ENCODE measurements at places on chromosomes 2 and 18.

GRCh38 chr2:196233805-196234475 is 62.6 kb upstream of the STK17B start:
- no peaks in the 10 kb centered on the region for H3K27me3 ChIP-seq
- H3K4me3 ChIP-seq, result no peak overlapping the region
- H3K36me3 ChIP-seq, result no peaks in the 10 kb centered on the region
- no peaks in the 10 kb centered on the region for H3K4me1 ChIP-seq
- DNase-seq, result no peak
- H3K27ac ChIP-seq, result no peak overlapping the region

GRCh38 chr2:175871331-175872004 is 130.6 kb downstream of the LNPK start:
- H3K4me3 ChIP-seq, result no peak overlapping the region
- H3K27me3 ChIP-seq, result no peaks in the 10 kb centered on the region
- H3K4me1 ChIP-seq, result no peaks in the 10 kb centered on the region
- H3K27ac ChIP-seq, result no peak overlapping the region

GRCh38 chr2:194116861-194117260 is 1540.2 kb upstream of the SLC39A10 start:
- no peak overlapping the region for H3K27ac ChIP-seq
- no peaks in the 10 kb centered on the region for H3K27me3 ChIP-seq
- no peak overlapping the region for H3K4me3 ChIP-seq
- no peaks in the 10 kb centered on the region for H3K36me3 ChIP-seq

DNA sequence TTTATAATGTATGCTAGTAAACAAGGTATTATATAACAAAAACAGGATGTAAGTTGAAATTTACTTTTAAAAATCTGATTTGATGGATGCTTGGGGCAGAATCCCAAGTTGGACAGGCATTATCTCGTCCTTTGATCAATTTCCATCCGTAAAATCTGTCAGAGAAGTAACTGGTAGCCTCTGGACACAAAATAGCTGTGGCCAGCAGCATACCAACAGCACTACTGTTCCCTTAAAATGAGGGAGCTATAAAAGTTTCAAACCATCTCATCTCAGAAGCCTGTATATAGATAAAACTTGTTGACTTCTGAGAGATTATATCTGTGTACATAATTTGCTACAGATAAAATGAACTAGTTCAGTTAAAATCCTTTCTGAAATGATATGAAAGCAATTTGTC is 14.7 kb upstream of the METAP1D start:
- no peaks in the 10 kb centered on the region for H3K27me3 ChIP-seq
- DNase-seq, result no peak
- no peaks in the 10 kb centered on the region for H3K4me1 ChIP-seq

DNA sequence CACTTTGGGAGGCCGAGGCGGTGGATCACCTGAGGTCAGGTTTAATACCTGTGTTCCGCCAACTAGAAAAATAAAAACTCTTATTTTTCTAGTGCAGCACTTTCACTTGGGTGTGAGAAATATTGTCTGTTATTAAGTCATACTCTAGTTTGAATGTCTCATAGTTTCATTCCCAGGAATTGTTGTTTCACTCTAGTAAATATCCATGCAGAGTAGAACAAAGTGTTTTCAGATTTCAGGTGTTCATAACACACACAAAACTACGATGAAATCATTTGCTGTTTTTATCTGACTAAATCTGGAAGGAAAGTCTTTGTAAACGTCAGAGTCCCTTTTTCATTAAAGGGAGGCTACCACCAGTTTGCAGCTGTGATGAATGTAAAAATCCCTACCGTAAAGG is 4.0 kb downstream of the FAM117B start:
- DNase-seq, result no peak
- H3K4me3 ChIP-seq, result no peak overlapping the region
- H3K27me3 ChIP-seq, result no peaks in the 10 kb centered on the region
- H3K36me3 ChIP-seq, result no peaks in the 10 kb centered on the region
- H3K27ac ChIP-seq, result no peak overlapping the region
- H3K4me1 ChIP-seq, result no peaks in the 10 kb centered on the region

- no peaks in the 10 kb centered on the region for H3K4me1 ChIP-seq
- DNase-seq, result peak; percentile 73
- H3K36me3 ChIP-seq, result no peaks in the 10 kb centered on the region
- H3K27me3 ChIP-seq, result no peaks in the 10 kb centered on the region
- H3K4me3 ChIP-seq, result peak within 1 kb of the TSS; percentile 76
These were observed at the start of gene MFSD6 for GRCh38 chr2:190407662-190408537. MFSD6 (plus strand) TSS chr2:190408355; CDS start chr2:190436030, 27,675 bp downstream.

GRCh38 chr2:148023861-148024260 is 3.0 kb downstream of the MBD5 start:
- H3K27ac ChIP-seq, result no peak overlapping the region
- H3K27me3 ChIP-seq, result no peaks in the 10 kb centered on the region
- no peak for DNase-seq
- H3K4me1 ChIP-seq, result peaks cover 27% of the 10 kb centered on the region
- no peak overlapping the region for H3K4me3 ChIP-seq

DNA sequence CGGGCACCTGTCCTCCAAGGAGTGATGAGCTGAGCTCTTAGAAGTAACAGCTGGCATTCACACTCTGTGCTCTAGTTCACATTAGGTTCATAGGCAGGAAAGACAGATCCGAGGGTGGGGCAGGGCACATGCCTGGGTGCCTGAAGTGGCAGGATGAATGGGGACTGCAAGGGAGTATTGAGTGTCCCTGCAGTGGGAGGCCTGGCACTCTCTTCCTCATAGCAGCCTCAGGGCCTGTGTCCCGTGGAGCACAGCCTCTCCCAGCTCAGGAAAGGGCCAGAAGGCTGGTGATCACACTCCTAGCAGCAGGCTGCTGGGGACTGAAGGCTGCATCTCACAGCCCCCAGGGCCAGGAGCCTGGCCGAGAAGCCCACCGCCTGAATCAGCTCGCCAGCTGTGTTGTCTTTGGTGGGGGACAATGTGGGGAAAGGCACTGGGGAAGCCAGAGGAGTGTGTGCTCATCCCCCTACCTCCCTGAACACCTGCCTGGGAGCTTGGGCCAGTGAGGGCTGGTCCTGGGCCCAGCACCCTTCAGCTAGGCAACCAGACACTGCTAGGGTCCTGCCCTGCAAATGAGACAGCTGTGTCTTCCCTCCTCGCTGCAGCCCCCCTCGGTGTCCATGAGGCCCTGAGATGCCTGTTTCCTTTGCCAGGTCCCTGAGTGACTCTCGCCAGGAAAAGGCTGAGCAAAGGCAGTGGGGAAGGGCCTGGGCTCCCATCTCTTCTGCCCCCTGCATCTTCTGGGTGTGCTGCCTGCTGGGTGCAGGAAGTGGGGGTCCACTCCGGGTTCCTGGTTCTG is 48.2 kb upstream of the HS6ST1 start:
- peak; percentile 23 for DNase-seq
- H3K27ac ChIP-seq, result no peak overlapping the region
- H3K27me3 ChIP-seq, result no peaks in the 10 kb centered on the region
- H3K36me3 ChIP-seq, result no peaks in the 10 kb centered on the region

- H3K4me1 ChIP-seq, result no peaks in the 10 kb centered on the region
- no peak overlapping the region for H3K4me3 ChIP-seq
- H3K27ac ChIP-seq, result no peak overlapping the region
- no peak for DNase-seq
These were observed 443.1 kb downstream of the THSD7B start for GRCh38 chr2:137208431-137208891.

DNA sequence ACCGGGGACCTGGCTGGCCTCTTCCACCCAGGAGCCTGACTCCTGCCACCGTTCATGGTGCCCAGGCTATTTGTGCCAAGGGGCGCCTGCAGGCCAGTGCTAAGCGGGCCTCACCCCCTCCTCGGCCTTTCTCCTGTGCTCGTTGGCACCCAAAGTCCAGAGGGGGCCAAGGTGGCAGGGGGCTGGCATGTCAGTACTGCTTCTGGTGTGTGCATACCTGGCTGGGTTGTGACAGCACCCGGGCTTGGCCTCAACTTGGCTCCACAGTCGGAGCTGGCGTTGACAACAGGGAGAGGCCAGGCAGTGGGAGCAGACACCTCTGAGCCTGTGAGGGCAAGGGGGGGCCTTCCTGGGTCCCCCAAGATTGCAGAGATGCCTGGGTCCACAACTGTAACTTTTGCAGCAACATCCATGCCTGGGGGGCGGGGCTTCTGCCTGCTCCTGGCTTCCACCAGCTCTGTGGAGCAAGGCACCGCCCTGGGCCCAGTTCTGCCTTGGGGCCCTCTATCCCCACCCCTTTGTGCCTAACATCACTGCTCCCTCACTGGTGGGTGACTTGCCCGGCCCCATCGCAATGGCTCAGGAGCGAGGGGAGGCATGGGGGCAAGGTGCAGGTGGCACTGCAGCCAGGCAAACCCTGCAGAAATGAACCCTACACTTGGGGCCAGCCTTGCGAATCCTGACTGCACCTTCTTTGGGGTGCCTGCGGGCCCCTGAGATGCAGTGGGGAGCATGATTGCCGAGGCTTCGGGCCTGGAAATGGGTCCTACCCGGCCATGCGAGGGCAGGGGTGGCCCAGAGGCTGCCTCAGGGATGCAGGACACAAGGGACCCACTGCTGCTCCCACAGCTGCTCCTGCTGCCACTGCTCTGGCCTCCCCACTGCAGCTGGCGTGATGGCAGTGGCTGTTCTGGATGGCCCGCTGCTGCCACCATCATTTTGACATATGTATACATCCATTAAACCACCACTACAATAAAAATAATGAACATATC is 35.9 kb downstream of the PTPN4 start:
- no peaks in the 10 kb centered on the region for H3K27me3 ChIP-seq
- no peak overlapping the region for H3K27ac ChIP-seq
- no peak overlapping the region for H3K4me3 ChIP-seq

- no peaks in the 10 kb centered on the region for H3K4me1 ChIP-seq
- H3K27me3 ChIP-seq, result no peaks in the 10 kb centered on the region
- H3K4me3 ChIP-seq, result no peak overlapping the region
These were observed 304.9 kb downstream of the DSEL start for GRCh38 chr18:67211646-67212045.

GRCh38 chr18:28789502-28789901 is 612.6 kb upstream of the CDH2 start:
- H3K4me3 ChIP-seq, result no peak overlapping the region
- no peaks in the 10 kb centered on the region for H3K27me3 ChIP-seq
- DNase-seq, result no peak
- H3K27ac ChIP-seq, result no peak overlapping the region
- H3K36me3 ChIP-seq, result no peaks in the 10 kb centered on the region

DNA sequence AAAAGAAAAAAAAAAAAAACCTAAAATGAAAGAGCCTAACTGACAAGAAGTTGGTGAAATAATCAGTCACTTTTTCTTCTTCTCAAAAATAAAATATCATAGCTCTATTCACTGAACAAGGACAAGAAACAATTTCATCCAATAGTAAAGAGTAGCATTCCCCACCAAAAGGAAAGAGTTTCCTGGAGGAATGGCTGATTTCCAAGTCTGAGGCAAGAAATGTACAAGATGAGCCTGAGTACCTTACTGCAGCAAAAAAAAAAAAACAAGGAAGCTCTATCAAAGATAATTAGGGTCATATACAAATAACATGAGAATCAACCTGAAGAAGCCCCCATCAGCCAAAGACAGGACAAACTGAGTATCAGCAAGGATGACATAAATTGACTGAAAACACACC is 11.5 kb downstream of the ROCK1 start:
- H3K27ac ChIP-seq, result no peak overlapping the region
- no peaks in the 10 kb centered on the region for H3K36me3 ChIP-seq
- H3K27me3 ChIP-seq, result no peaks in the 10 kb centered on the region

DNA sequence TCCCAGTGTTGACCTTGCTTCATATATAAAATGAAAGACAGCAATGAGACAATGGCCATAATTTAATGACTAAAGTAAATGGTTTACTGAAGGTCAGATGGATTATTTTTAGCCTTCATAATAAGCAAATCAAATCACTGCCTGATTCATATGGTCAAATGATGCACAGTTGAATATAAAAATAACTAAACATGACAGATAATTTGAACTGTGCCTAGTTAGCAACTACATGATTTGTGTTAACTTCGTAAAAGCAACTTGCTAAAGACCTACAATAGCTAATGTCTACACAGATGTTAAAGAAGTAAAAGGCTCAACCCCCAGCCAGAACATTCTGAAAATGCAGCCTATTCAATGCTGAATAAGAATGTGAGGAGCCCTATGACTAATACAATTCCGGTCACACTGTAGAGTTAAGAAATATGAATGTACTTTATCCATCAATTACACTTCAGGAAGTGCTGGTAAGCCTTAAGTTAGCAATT is 590.8 kb upstream of the CDH2 start:
- no peaks in the 10 kb centered on the region for H3K27me3 ChIP-seq
- H3K36me3 ChIP-seq, result no peaks in the 10 kb centered on the region
- no peak overlapping the region for H3K27ac ChIP-seq
- no peaks in the 10 kb centered on the region for H3K4me1 ChIP-seq

DNA sequence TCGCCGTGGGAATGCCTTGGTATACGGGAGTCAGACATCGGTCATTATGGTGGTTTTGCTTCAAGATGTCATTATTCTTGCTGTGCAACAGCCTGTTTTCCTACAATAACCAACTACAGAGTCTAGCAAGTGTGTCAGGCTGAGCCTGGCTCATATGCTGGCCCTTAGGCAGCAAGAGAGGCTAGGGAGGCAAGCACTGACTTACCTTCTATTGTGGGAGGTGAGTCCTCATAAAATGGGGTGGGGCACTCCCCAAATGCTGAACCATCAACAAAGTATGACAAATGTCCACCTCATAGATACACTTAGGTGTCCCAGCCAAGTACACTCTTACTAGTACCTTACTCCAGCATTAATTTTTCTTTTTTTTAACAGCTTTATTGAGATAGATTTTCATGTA is 77.0 kb upstream of the ATL2 start:
- no peaks in the 10 kb centered on the region for H3K4me1 ChIP-seq
- H3K36me3 ChIP-seq, result no peaks in the 10 kb centered on the region
- no peak for DNase-seq
- no peak overlapping the region for H3K27ac ChIP-seq
- H3K27me3 ChIP-seq, result no peaks in the 10 kb centered on the region

GRCh38 chr2:22199994-22200393 is 1076.2 kb downstream of the TDRD15 start:
- H3K4me3 ChIP-seq, result no peak overlapping the region
- H3K4me1 ChIP-seq, result no peaks in the 10 kb centered on the region
- H3K27ac ChIP-seq, result no peak overlapping the region
- no peaks in the 10 kb centered on the region for H3K27me3 ChIP-seq

DNA sequence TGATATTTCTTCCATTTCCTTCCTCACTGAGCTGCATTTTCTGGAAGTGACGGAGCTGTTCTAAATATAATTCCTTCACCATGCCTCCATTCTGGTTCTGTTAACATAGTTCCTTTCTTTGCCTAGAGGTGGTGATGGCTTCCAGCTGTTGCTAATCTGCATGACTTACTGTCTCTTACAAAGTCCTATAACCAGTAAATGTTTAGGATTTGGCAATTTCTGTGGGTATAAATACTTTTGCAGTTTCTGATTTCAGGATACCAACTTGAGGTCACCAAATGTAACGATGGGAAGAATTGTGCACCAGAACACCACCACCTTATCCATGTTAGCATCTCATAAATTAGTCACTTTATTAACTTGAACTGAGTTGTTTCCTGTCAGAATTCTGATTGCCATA is 101.7 kb upstream of the FN1 start:
- DNase-seq, result no peak
- no peaks in the 10 kb centered on the region for H3K4me1 ChIP-seq
- H3K4me3 ChIP-seq, result no peak overlapping the region
- H3K27me3 ChIP-seq, result no peaks in the 10 kb centered on the region
- H3K27ac ChIP-seq, result no peak overlapping the region

- no peak for DNase-seq
- no peak overlapping the region for H3K27ac ChIP-seq
- H3K36me3 ChIP-seq, result no peaks in the 10 kb centered on the region
- H3K4me1 ChIP-seq, result no peaks in the 10 kb centered on the region
- no peaks in the 10 kb centered on the region for H3K27me3 ChIP-seq
- H3K4me3 ChIP-seq, result no peak overlapping the region
These were observed 50.1 kb downstream of the CDH19 start for GRCh38 chr18:66553824-66554223.

GRCh38 chr2:187819624-187820023 is 265.4 kb upstream of the TFPI start:
- peaks cover 5% of the 10 kb centered on the region for H3K4me1 ChIP-seq
- H3K27me3 ChIP-seq, result no peaks in the 10 kb centered on the region

Data from right lobe of liver (tissue), 6 donors.